ENCODE measurements at places on chromosomes 6 and 20. TPM values are rescaled to one million over a fixed set of nuclear protein-coding genes. Genes with fewer than 3 reads are reported as not detected.

The CYP39A1 gene
- total RNA-seq: not detected

The AGPAT4 gene
- 4.1 TPM for total RNA-seq

The TINAG gene
- not detected for total RNA-seq

The PARD6B gene
- total RNA-seq: 4.6 TPM

The LY6G6F gene
- not detected for total RNA-seq

The POU3F2 gene
- total RNA-seq: not detected

The LIME1 gene
- total RNA-seq: 49.2 TPM

DNA sequence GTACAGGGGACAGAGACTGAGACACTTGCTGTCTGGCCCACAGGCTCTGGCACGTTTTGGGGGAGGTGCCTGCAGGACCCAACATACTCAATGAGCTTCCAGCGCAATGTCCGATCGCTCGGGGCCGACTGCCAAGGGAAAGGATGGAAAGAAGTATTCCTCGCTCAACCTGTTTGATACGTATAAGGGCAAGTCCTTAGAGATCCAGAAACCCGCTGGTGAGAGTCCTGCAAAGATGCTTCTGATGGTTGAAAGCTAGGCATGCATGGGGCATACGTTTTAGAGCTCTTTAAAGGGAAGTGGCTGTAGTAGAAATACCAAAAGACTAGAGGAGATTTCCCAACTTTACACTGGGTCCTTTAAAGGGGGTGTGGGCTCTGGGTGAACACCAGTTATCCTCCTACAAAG is 2.2 kb downstream of the PRRC2A start:
- DNase-seq: no peak
- H3K27ac ChIP-seq: peak overlapping the region; percentile 96
- H3K36me3 ChIP-seq: peaks cover 64% of the 10 kb centered on the region
- peak overlapping the region; percentile 99 for H3K4me3 ChIP-seq
- peaks cover 36% of the 10 kb centered on the region for H3K4me1 ChIP-seq

DNA sequence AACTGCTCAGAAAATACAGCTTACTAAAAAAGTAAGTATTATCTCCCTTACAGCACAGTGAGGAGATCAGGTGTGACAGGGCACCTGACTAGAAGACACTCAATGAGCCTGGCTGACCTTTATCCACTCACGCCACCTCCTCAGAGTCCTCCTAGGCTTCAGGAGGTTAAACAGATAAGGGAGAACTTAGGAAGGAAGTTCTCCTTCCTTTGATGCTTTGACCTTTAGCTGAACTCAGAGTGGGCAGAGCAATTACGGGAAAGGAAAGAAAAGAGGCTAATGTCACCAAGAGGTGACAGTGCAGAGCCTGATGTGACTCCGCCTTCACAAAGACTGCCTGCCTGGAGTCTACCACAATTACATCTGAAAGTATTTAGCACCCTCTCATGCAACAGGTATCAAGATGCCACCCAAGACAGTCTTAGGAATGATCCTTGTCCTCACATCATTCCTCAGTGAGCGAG is 36.7 kb downstream of the MAN1A1 start:
- H3K36me3 ChIP-seq: peaks cover 21% of the 10 kb centered on the region
- no peaks in the 10 kb centered on the region for H3K27me3 ChIP-seq

GRCh38 chr6:111788379-111789276 is 84.6 kb downstream of the FYN start:
- no peaks in the 10 kb centered on the region for H3K27me3 ChIP-seq
- H3K36me3 ChIP-seq: peaks cover 26% of the 10 kb centered on the region
- H3K27ac ChIP-seq: no peak overlapping the region
- H3K4me3 ChIP-seq: no peak overlapping the region

DNA sequence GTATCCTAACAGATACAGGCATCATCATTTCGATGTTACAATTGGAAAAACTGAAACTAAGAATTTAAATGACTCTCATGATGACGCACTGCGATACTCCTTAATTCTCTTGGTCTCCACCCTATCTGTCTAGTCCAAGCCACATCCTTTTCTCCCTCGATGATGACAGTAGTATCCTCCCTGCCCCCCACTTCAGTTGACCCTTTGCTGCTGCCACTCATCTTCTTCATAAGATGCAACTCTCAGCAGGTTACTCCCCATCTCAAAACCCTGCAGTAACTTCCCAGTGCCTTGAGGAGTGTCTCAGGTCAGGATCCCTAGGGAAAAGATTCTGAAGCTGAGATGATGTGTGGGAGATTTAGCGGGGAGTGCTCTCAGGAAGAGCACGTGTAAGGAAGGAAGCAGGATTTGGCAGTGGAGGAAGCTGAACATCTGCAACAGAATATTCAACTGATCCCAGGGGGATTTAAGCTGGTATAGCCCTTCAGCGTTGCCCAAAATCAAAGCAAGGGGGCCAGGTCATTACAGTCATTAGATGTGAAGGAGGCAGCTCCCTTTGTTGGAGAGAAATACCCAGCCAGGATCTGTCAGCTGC is 16.1 kb downstream of the JPH2 start:
- peaks cover 2% of the 10 kb centered on the region for H3K4me1 ChIP-seq
- no peak for DNase-seq
- H3K4me3 ChIP-seq: no peak overlapping the region
- H3K36me3 ChIP-seq: no peaks in the 10 kb centered on the region

- H3K36me3 ChIP-seq: peaks cover 41% of the 10 kb centered on the region
- peak overlapping the region; percentile 89 for H3K4me3 ChIP-seq
- H3K4me1 ChIP-seq: peaks cover 60% of the 10 kb centered on the region
- no peak for DNase-seq
- no peaks in the 10 kb centered on the region for H3K27me3 ChIP-seq
Observed at GRCh38 chr6:2839982-2840748, 1.5 kb downstream of the SERPINB1 start.

GRCh38 chr20:19143890-19144289 is 68.6 kb upstream of the SLC24A3 start:
- DNase-seq: no peak
- no peaks in the 10 kb centered on the region for H3K27me3 ChIP-seq
- no peak overlapping the region for H3K27ac ChIP-seq
- H3K4me3 ChIP-seq: no peak overlapping the region
- H3K4me1 ChIP-seq: no peaks in the 10 kb centered on the region

DNA sequence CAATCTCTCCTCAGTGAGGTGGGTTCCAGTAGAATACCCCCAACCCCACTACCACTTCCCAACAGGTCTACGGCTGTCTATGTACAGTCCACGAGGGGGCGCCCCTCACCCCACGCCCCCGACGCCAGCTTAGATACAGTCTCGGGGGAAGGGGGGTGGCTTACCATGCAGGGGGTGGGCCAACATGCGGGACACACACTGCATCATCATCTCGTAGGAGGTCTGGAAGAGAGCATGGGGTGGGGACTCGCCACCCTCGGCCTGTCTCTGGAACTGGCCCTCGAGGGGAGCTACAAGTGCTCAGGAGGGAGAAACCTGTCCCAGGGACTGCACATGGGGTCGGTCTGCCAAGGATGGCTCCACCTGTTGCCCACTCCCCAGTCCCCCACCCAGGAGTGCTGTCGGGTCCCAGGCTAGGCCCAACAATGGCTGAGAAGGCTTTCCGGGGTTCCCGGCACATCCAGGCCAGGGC is 8.5 kb downstream of the MTCH1 start:
- H3K4me3 ChIP-seq: no peak overlapping the region
- H3K27me3 ChIP-seq: no peaks in the 10 kb centered on the region
- no peak overlapping the region for H3K27ac ChIP-seq
- peaks cover 21% of the 10 kb centered on the region for H3K4me1 ChIP-seq

DNA sequence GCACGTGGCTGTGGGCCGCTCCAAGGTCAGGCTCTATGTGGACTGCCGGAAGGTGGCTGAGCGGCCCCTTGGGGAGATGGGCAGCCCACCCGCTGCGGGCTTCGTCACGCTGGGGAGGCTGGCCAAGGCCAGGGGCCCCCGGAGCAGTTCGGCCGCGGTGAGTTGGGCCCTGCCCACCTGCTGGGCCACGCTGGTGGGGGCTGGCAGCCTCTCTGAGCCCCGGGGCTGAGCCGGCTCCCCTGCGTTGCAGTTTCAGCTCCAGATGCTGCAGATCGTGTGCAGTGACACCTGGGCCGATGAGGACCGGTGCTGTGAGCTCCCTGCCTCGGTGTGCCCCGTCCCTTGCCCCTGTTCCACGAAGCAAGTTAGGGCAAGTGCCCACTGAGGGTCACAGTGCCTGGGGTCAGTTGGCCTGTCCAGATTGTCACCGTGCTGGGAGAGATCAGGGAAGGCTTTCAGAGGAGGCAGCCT is 27.1 kb downstream of the COL20A1 start:
- H3K27me3 ChIP-seq: peaks cover 21% of the 10 kb centered on the region
- no peaks in the 10 kb centered on the region for H3K4me1 ChIP-seq
- no peak for DNase-seq
- no peak overlapping the region for H3K27ac ChIP-seq
- no peaks in the 10 kb centered on the region for H3K36me3 ChIP-seq
- H3K4me3 ChIP-seq: no peak overlapping the region

DNA sequence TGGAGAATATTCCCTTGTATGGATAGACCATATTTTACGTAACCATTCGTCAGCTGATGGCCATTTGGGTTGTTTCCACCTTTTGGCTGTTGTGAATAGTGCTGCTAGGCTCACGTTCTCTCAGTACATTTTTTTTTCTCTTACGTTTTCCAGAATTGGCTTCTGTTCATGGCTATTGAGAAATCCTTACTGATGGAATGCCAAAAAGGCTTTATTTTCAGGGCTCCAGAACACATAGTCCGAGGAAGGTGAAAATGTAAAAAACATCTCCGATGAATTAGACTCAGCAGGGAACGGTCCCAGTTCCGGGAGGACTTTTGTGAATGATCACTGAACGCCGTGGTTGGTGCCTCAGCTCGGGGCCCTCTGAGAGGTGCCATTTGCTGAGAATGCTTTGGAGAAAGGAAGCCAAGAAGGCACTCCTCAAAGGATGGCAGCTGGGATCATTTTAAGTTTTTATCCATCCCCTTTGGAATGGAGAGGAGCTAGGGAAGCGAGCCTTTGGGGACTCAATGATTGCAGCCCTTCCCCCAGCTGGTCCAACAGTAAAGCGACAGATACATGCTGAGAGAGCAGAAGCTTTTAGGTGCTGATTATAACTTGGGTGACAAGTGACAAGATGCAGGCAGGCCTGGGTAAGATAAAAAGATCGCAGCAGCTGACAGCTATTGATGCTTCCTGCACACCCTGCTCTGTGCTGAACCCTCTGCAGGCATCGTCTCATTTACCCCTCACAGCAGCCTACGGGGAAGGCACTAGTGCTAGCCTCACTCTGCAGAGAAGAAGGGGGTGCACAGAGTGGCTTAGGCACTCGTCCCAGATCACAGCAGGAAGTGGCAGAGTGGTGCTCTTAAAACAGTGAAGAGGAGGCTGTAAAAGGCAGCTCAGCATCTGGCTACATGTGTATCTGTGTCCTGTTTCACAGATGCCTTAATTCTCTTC is 133.4 kb upstream of the KCNG1 start:
- H3K4me3 ChIP-seq: no peak overlapping the region
- H3K27me3 ChIP-seq: peaks cover 60% of the 10 kb centered on the region
- no peaks in the 10 kb centered on the region for H3K36me3 ChIP-seq
- no peak overlapping the region for H3K27ac ChIP-seq

- no peaks in the 10 kb centered on the region for H3K4me1 ChIP-seq
- no peaks in the 10 kb centered on the region for H3K27me3 ChIP-seq
- H3K36me3 ChIP-seq: no peaks in the 10 kb centered on the region
- H3K27ac ChIP-seq: no peak overlapping the region
- peak; percentile 14 for DNase-seq
Observed at GRCh38 chr20:40814631-40814960, 125.6 kb upstream of the MAFB start.

GRCh38 chr6:38391206-38391605 is 248.5 kb downstream of the BTBD9 start:
- H3K27me3 ChIP-seq: no peaks in the 10 kb centered on the region
- H3K4me1 ChIP-seq: no peaks in the 10 kb centered on the region
- H3K27ac ChIP-seq: no peak overlapping the region
- no peak overlapping the region for H3K4me3 ChIP-seq
- no peak for DNase-seq

DNA sequence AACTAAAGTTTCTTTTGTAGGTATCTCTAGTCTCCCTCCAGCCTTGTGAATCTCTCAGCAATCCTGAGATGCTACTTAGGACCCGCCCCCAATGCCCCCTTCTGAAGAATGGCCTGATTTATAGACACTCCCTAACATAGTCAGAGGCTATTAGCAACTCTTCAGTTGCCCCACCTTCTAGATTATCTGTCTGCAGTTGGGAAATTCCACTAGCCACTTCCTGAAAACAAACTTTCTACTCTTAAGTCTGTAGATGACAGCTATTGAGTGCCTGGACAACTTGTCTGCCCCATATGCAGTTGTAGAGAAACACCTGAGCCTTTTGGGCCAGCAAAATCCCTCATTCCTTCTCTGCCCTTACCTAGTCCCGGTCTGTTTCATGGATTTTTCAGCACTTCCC is 188.2 kb upstream of the PREP start:
- H3K36me3 ChIP-seq: peaks cover 18% of the 10 kb centered on the region
- peak; percentile 56 for DNase-seq
- H3K27me3 ChIP-seq: no peaks in the 10 kb centered on the region
- no peak overlapping the region for H3K4me3 ChIP-seq
- H3K4me1 ChIP-seq: peaks cover 72% of the 10 kb centered on the region

DNA sequence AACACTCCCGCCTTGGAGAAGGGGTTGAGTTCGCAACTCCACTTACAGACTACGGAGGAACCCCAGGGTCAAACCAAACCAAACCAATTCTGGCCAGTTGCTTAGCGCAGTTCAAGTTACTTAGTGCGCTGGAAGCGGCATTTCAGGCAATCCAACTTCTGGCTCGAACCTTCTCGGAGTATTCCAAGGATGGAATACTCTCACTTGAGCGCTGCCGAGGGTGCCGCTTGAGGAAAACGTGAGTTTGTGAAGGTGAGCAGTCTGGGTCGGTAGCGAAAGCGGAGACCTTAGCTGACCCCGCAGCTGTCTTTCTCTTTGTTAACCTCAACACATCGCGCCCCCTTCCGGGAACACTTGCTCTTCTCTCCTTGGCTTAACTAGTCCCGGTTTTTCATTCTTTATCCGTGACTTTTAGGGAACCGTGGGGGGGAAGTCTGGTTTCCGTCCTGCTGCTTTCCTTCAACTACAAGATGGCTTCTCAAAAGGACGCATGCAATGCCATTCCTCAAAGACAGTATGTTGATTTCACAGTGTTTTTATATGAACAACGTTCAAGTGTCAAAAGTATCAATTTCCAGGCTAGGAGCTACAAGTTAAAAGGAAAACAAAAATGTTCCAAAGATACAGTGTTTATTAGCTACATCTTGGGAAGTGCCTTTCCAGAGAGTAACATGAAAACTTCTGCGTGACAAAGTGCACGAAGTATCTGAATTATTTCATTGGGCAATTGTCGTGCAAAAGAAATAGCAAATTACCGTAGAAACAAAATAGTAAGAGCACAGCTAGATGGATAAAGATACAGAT is 741 bp upstream of the PNISR start:
- peak; percentile 77 for DNase-seq
- H3K4me1 ChIP-seq: peaks cover 55% of the 10 kb centered on the region
- H3K4me3 ChIP-seq: peak overlapping the region; percentile 85
- peak overlapping the region; percentile 99 for H3K27ac ChIP-seq
- no peaks in the 10 kb centered on the region for H3K27me3 ChIP-seq
- H3K36me3 ChIP-seq: peaks cover 27% of the 10 kb centered on the region

GRCh38 chr6:154611847-154612246 is 101.4 kb upstream of the CNKSR3 start:
- H3K27me3 ChIP-seq: no peaks in the 10 kb centered on the region
- peaks cover 6% of the 10 kb centered on the region for H3K4me1 ChIP-seq
- H3K36me3 ChIP-seq: no peaks in the 10 kb centered on the region
- no peak for DNase-seq
- no peak overlapping the region for H3K27ac ChIP-seq

GRCh38 chr6:128438393-128438792 is 82.0 kb downstream of the PTPRK start:
- peaks cover 4% of the 10 kb centered on the region for H3K27me3 ChIP-seq
- H3K4me3 ChIP-seq: no peak overlapping the region
- H3K27ac ChIP-seq: no peak overlapping the region
- no peaks in the 10 kb centered on the region for H3K36me3 ChIP-seq
